ENCODE measurements at places on chromosomes 3 and 15.

GRCh38 chr3:178585454-178585853 is 49.2 kb downstream of the KCNMB2 start:
- no peak for DNase-seq

- DNase-seq = no peak
Observed at GRCh38 chr3:94416768-94417167, 353.9 kb downstream of the NSUN3 start.

DNA sequence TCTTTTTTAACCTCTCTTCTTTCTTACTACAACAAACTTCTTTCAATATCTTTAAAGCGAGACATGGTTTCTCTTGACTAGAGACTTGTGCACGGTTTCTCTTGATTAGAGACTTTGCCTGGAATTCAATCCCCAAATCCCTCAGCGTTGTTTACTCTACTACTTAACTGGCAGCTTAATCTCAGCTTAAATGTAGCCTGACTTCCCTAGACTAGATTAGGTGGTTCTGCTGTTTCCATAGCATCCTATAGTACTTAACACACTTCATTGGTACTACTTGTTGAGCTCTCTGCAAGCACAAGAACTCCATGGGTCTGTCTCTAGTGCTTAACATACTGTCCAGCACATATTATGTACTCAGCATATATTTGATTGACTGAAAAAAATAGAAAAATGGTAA is 168.2 kb upstream of the GPR149 start:
- no peak for DNase-seq

DNA sequence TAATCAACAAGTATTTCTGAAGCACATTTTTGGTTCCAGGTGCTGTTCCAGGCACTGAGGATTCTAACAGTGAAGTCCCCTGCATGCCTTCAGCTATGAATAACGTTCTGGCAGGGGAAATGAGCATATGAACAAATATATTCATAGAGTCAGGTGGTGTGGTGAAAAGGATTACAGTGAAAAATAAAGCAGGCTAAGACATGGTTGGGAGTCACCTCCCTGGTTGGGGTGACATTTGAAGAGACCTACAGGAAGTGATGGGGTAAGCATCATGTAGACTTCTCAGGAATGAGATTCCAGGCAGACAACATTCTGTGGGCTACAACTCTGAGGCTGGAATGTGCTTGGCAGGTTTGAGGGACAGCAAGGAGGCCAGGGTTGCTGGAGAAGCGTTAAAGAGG is 15.0 kb downstream of the FRMD4B start:
- no peak for DNase-seq

GRCh38 chr3:138578141-138578540 is 15.9 kb downstream of the CEP70 start:
- DNase-seq = no peak
